ENCODE measurements at places on chromosomes 16 and 17.

DNA sequence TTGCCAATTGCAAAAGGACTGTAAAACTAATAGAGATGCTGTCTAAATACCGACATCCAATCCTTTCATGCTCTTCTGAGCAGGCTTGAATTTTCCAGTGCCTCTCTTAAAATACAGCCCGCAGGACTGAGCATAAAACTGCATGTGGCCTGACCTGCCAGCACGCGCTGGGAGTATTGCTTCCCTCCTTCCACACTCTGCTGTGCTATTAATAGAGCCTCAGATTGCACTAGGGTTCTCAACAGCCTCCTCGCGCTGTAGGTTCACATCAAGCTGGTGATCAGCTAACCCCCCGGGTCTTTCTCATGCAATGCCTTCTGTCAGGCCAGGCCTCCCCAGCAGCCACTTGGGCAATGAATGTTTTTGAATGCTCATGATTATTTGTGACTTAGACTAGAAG lies 14.2 kb upstream of the MSI2 start:
- no peak for DNase-seq

DNA sequence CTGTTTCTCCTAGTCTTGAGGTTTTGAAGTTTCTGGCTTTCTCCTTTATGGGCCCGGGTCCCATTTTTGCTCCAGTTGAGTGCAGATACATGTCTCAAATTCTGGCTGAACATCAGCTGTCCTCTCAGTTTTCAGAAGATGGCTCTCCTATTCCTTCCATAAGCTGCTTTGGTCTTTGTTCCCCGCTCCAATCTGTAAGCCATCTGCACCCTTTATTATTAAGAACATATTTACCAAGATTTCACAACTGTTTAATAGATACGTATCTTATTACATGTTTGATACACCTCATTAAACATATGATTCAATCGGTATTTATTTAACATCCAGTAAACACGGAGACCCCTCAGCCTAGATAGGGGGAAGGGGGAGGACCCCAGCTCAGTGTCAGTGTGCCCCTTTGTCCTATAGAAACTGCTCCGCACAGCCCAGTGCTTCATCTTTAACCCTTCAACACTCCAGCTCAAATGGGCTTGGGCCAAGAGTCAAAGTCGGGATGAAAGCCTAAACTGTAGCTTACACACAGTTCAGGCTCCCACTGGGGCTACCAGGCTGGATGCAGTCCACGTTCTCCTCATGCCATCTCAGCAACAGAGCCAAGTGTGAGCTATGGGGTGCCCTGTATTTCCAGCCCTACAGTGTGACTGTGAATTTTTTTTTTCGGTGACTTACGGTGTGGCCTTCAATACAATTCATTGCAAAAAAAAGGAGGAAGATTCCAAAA lies 166.0 kb upstream of the ZFHX3 start:
- no peak for DNase-seq

GRCh38 chr16:23081675-23082119 lies 67.6 kb downstream of the USP31 start:
- DNase-seq = no peak

DNA sequence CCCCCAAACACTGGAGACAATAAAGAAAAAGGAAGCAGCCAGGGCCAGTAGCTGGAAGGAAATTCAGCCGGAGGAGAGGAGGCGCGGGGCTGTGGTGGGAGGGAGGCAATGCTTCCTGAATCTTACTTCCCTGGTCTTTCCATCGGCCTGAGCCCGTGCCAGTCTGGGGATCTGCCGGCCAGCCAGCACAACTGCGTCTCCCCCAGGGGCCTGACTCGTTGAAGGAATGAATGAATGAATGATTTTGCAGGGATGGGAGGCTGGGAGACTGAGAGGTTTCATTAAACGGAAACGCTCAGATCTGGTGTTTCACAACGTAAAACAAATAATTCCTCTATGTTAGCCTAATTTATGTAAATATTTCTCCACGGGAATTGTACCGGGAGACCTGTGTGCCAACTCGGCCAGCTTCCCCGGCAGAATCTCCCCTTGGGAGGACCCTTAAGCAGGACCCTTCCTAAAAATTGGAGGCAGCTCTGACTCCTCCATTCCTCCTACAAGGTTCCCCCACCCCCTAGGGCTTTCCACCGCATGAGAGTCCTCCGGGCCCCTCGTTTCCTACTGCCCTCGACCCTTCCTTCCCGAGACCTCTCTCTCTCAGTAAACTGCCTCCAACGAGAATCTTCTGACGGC lies 1.3 kb upstream of the BAIAP2 start:
- DNase-seq = no peak

GRCh38 chr16:85858984-85859817 lies 39.8 kb upstream of the IRF8 start:
- no peak for DNase-seq

DNA sequence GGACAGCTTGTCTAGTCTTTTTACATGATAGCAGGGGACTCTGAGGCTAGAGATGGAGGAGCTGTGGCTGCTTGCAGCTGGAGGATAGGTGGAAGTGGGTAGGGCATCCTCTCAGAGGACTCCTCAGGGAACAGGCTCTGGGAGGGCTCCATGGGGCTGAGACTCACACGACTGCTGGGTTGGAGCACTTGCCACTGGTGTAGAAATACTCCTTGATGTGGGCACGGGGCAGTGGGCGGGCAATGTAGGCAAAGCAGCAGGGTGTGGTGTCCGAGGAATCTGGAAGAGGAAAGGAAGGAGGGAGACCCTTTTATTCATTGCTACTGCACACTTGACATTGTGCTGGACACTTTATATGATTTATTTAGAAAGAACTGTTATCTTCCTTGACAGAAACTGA lies 1.8 kb downstream of the CCL5 start:
- DNase-seq = no peak

DNA sequence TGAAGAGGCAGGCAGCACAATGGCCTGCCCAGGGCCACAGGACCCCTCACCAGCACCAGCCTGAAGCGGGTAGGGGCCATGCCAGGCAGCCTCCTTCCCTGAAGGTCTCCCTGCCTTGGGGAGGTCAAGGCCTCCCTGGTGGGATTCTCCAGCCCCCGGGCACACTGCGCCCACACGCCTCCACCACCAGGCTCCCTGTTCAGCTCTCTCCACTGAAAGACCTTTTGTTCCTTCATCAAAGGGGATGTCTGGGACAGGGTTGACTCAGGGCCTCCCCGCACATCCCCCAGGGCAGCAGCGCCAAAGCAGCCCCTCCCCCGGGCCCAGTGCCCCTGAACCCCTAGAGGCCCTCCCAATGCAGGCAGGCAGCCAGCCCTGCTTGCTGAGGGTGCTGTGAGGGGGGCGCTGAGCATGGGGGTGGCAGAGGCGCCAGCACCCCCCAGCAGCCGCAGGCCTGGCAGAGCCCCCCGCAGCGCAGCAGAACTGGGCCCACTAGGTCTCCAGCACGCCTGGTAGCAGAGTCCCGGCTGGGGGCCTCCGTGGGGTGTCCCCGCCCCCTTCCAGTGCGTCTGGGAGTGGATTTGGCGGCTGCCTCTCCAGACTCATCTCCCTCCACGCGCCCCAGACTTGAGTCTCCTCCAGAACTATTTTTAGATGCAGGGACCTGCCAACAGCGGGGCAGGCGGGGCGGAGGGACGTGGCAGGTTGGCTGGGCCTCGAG lies 13.1 kb downstream of the BCAR1 start:
- DNase-seq = no peak

DNA sequence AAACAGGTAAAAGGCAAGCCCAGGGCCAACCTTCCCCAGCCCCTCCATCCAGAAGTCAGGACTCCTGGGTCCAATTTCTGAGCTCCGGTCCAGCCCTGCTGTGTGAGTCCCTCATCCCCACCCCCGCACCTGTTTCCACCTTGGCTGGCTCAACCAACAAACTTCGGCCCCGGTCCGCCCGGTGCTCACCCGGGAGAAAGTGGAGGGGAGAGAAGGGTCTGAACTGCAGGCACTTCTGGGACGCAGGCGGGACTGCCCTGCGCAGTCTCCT lies 541 bp downstream of the RHBDF2 start:
- no peak for DNase-seq

DNA sequence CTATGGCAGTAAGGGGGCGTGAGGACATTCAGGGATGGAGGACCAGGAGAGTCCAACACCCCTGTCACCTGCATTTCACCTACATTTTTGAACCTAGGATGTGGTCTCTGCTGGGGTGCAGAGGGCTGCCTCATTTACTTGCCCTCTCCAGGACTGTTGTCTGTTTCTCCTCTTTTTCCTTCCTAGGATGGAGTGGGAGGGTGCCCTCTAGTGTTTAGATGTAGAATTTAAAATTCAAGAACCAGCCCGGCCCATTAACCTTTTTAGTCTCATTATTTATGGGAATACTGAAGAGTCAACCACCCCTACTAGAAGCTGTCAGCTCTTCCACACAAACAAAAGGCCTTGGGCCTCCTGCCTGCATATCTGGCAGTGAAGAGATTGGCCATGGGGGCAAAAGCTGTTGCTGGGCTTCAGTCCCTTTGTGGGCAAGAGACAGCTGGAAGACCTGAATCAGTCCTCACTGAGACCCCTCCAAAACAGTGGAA lies 2.5 kb upstream of the STARD3 start:
- no peak for DNase-seq

DNA sequence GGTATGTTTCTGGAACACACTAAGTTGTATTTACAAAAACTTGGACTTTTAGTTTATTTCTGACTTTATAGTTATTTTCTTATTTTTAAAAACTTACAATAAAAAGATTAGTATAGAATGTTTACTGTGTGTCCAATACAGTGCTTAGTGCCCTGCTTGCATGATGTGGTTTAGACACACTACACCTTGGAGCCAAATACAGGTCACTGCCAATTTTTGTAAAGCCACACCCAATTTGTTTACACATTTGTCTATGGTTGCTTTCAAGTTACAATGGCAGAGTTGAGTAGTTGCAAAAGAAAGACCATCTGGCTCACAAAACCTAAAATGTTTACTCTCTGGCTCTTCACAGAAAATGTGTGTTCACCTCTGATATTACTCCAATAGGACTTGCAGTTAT lies 807.1 kb downstream of the KCNJ2 start:
- DNase-seq = no peak

DNA sequence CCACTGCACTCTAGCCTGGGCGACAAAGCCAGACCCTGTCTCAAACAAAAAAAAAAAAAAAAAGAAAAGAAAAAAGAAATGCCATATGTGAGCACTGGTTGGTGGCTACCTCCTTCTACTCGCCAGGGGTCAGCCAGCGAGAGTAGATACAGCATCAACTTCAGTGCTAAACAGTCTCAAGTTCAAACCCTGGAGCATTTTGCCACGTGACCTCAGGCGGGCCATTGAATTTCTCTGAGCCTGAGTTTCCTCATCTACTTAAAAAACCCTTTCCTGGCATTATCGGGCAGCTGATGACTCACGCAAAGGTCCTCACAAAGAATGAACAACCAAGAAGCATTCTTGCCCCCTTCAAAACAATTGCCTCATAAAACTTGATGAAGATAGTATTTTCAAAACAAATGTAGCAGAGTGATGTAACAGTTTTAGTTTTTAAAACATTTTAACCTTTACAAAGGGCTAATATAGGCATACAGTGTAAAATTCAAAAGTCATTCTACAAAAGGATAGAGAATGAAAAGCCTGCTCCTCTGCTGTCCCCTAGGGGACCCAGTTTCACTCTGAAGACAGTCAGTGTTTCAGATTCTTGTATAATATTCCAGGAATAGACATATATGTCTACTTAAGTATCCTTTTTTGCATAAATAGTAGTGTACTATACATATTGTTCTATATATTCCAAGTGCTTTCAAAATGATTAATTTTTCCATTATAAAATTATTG lies 28.4 kb downstream of the DNAH2 start:
- no peak for DNase-seq

GRCh38 chr17:44589316-44590071 lies 32.2 kb downstream of the FZD2 start:
- no peak for DNase-seq

DNA sequence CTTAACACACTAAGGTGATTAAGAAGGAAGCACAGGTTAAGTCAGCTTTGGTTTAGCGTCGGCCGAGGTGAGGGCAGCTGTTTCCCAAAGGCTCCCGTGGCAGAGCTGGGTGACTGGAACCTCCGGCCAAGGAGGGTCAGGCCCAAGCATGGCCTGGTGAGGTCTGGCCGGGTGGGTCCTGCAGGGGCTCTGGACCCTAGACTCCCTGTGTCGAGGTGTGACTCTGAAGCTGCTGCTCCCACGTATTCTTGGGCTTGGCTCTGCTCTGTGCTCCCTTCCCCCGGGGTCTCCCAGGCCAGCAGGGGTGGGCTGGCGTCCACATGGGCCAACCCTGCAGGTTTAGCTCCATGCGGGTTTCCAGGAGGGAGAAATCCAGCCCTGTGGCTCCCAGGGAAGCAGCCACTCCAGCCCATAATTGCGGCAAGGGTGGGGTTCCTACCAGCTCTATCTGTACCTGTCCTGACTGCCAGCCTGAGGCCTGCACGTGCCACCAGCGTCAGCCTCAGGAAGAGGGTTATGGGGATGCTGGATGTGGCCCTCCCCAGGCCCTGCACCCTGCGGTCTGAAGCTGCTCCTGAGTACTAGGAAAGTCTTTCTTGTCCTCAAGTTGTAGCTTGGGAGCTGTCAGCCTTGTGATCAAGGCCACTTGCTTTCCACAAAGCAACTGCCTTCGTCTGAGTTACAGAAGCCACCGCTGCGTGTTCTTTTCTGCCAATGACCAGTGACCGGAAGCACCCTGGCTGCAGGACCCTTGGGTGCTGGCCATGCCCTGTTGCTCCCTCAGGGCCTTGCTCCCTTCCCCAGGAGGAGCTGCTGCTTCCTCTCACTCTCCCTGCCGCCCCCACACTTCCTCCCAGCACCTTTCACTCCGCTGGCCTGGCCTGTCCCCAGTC lies 4.8 kb downstream of the CDK5R1 start:
- DNase-seq = no peak

- DNase-seq = no peak
Measured at GRCh38 chr17:34606763-34607162, 27.4 kb downstream of the TMEM132E start.

GRCh38 chr16:68762996-68763756 lies 26.1 kb downstream of the CDH1 start:
- no peak for DNase-seq
